ENCODE measurements at places on chromosomes 5 and 9.
A peak's percentile ranks its signal among the peaks of the same experiment; 100 is the strongest.

GRCh38 chr5:110940136-110940535, 131.4 kb upstream of the TSLP start:
- DNase-seq, result no peak

GRCh38 chr5:124790895-124791732, 44.7 kb upstream of the ZNF608 start:
- DNase-seq, result no peak

DNA sequence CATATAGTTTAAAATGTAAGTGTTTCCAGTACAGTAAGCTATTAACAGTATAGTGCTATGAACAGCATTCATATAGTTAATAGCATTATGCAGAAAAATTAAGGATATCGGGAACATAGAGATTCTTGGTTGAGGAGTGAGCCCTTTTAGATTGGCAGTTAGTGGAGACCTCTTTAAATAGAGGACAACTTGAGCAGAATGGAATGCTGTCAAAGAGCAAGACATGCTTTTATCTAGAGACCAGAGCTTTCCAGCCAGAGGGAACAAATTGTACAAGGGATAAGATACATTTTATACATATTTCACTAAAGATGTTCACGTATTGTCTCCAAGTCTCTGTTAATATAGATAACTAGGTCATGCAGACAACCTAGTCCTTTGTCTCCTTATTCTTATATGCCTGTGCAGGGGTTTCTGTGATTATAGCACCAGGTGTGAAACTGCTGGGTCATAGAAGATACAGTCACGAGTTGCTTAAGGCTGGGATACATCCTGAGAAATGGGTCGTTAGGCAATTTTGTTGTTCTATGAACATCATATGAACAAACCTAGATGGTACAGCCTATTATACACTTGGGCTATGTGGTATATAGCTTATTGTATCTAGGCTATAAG, 6.0 kb downstream of the IPO11 start:
- DNase-seq, result no peak

DNA sequence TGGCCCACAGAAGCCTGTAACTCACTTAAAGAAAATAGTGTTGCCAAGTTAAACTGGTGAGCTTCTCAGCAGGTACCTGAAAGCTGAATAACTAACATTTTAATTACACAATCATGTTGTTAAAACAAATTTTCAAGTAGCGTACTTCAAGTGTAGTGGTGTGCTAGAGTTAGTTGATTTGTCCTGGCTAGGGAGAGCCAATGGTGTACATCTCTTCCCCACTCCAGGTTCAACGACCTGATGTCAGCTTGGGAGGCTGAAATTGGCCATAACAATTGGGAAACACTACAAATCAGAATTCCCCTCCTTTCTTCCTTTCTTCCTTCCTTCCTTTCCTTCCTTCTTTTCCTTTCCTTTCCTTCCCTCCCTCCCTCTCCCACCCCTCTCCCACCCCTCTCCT, 295.3 kb upstream of the SLC24A2 start:
- DNase-seq, result no peak

GRCh38 chr9:122216798-122217418, 11.8 kb downstream of the LHX6 start:
- DNase-seq, result no peak

DNA sequence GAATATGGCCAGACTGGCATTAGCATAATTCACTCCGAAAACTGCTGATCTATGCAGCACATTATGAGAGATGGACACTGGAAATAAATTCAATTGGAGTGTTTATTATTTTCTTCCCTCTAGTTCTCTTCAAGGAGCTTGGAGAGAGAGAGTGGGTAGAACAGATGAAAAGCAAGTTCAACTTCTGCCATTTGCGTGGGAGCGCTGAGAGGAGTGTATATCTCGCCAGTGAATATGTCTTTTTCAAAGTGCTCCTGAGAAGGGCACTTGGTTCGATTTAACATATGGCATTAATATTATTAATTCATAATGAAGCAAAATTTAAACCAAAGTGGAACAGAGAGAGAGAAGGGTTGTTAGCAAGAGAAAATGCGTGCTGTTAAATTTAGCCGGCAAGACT, 214.4 kb downstream of the DAB2IP start:
- DNase-seq, result no peak

GRCh38 chr5:149265597-149265996, 6.1 kb upstream of the AFAP1L1 start:
- peak; percentile 37 for DNase-seq

DNA sequence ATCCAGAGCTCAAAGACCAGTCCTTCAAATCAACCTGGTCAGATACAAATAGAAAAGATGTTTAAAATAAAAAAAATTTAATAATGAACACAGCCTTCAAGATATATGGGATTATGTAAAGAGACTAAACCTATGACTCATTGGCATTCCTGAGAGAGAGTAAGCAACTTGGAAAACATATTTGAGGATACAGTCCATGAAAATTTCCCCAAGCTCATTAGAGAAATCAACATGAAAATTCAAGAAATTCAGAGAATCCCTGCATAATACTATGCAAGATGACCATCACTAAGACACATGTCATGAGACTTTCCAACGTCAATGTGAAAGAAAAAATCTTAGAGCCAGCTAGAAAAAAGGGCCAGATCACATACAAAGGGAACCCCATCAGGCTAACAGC, 512.9 kb upstream of the PTGER4 start:
- no peak for DNase-seq

GRCh38 chr9:8651846-8652215, 852.3 kb upstream of the DMAC1 start:
- no peak for DNase-seq

DNA sequence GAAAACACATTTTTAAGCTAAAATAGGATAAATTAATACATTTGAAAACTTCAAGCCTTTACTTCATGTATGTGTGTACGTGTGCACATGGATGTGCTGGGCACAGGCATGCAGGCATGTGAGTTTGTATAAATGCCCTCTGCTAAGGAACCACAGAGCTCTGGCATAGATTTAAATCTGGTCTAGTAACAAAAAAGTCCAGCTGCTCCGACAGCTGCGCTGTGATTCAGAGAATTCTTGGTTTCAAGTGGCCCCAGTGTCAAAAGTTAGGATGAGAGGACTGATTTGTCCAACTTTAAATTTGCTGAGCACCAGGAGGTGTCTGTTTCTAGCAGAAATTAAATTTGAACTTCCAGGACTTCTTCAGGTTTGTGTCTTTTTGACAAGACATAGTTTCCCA, 203.7 kb upstream of the TUT7 start:
- no peak for DNase-seq

GRCh38 chr9:117734523-117735314, 30.5 kb downstream of the TLR4 start:
- DNase-seq, result no peak

- DNase-seq, result peak; percentile 41
Observed at GRCh38 chr9:91036826-91037510, 235.3 kb downstream of the SYK start.

- no peak for DNase-seq
Observed at GRCh38 chr9:3857673-3858072, 331.9 kb upstream of the RFX3 start.

GRCh38 chr5:173778152-173778782, 109.9 kb upstream of the CPEB4 start:
- DNase-seq, result no peak

DNA sequence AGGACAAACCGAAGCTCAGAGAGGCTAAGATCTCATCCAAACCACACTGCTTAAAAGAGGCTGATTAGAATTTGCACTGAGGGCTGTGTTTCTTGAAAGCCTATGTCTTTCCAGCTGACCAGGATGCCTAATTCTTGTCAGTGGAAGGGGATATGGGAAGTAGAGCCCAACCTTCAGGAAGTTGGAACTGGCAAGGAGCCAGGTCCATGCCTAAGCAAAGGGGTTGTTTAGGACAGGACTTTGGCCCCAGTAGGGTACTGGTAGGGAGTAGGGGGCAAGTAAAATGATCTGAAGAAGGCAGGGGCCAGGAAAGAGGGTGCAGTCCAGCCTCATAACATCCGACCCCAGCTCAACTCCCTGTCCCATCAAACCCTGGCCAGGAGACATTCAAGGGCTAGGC, 130.9 kb downstream of the GAS1 start:
- no peak for DNase-seq

DNA sequence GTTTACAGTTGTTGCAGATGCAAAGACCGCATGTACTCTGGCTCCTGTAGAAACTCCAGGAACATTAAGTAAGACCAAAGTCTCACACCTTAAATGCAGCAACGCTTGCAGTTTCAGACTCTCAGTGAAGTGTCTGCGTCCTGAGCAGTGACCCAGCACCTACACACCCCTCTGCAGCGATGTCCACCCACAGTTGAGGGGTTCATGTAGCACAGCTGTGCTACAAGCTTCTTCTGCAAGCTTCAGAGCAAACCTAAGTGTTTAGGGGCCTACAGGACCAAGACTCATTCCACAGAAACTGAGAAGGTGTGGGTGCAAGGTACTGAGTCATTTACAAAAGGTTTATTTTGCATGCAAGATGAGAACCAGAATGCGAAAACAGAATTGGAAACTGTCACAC, 191.0 kb downstream of the IRX2 start:
- no peak for DNase-seq

- DNase-seq, result no peak
Observed at GRCh38 chr9:78029551-78030295, 1.9 kb downstream of the GNAQ start.

DNA sequence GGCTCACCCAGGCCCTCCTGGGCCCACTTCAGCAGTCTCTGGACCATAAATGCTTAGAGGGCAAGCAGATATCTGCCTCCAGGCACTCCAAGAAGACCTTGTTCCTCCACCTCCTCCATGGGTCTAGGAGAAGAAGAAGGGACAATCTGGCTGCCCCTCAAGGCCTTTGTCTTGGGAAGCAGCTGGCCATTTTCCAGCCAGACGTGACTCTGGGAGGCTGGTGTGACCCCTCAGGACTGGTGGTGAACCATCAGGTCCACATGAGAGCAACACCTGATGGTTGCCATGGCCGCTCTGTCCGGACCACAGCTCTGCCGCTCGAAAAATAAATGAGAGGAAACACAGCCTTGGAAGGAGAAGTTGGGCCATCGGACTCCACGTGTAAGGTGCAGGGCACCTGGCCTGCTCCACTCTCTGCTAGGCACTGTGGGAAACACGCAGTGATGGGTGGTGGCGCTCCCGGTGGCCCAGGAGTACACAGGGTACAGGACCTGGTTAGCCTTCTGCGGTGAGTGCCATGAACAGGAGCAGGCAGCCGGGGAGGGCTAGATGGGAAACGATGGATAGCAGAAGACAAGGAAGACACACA, 3.0 kb upstream of the COL5A1 start:
- DNase-seq, result no peak

DNA sequence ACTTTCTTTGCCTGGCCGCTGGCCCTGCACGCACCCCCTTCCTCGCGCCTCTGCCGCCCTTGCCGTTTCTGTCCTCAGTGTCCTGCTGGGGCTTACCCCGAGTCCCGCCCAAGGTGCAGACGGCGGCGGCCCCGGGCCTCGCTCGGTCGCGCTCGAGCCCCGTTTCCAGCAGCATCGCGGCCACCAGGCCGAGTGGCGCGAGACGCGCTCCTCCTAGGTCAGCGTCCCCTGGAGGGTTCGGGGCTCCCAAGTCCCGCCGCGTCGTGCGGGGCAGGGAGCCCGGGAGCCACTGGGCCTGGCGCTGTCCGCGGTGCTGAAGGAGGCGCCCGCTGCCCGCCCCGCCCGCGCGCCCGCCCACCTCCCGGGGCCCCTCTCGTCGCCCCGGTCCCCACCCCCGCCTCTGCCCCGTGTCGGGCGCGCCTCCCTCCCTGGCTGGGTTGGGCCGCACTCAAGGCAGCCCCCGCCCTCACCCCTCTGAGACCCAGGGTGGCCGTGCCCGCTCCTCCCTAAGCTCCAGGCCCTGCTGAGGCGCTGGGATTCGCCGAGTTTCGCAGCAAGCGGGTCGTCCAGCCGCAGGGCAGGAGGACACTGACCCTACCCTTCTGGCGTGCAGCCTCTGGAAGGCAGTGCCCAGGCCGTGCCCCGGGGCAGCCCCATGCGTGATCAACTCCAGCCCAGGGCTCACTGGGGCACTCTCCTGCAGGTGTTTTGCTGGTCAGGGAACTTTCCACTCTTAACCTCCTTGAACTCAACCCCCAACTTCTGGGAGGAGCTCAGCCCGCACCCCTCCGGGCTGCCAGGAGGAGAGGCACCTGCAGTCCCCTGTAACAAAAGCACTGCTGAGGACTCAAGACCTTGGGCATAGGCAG, at the start of gene LHX3:
Gene LHX3, minus strand, starts transcription at position 291 of the 869 bp plus-strand sequence. Its CDS starts 116 bp downstream, at position 175.
- peak; percentile 35 for DNase-seq

- no peak for DNase-seq
Observed at GRCh38 chr5:159105145-159106053, 5.7 kb upstream of the EBF1 start.

- DNase-seq, result no peak
Observed at GRCh38 chr9:137126786-137127185, 12.2 kb upstream of the GRIN1 start.

- no peak for DNase-seq
Observed at GRCh38 chr9:76399856-76400255, 5.6 kb upstream of the RFK start.

- peak; percentile 5 for DNase-seq
Observed at GRCh38 chr9:135474915-135475314, 4.7 kb upstream of the PPP1R26 start.

DNA sequence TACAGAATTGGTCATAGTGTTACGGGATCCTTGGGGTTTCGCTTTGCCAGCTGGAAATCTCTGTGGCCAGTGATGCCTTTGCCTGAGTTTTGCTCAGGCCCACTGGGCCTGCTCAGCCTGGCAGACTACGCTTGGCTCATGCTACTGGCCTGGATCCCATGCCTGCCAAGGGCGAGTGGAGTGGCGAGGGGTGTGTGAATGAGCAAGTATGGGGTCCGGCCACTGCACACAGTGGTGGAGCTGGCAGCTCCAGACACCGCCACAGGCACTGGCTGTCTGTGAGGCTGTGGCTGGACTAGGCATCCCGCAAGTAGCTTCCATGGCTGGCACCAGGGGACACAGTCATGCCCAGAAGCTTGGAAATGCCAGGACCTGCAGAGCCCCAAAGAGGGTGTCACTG, 240.3 kb downstream of the ARRDC3 start:
- no peak for DNase-seq

- DNase-seq, result no peak
Observed at GRCh38 chr9:72880821-72881220, 72.0 kb downstream of the ALDH1A1 start.

GRCh38 chr5:160210606-160211005, 18.7 kb upstream of the FABP6 start:
- no peak for DNase-seq

- DNase-seq, result no peak
Observed at GRCh38 chr5:95668216-95668615, 14.6 kb downstream of the SPATA9 start.

DNA sequence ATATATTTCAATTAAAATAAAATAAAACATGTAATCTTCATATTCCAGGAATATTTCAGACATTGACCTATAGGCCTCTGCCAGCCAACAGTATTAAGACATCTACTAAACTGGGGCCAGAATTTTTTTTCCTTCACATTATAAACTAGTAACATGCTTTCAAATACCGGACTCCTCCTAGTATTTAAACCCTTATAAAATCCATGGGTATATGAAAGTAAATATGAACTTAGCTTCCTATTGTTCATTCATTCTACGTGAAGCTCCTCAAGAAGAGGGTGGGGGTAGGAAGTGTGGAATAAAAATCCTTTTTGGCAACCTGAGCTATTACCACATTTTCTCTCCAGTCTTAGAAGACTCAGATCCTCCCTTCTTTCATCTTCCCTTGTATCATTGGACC, 16.4 kb downstream of the SEMA5A start:
- no peak for DNase-seq

- DNase-seq, result peak; percentile 28
Observed at GRCh38 chr5:179906795-179907555, 722 bp downstream of the TBC1D9B start.

Data from ACHN (cell line).